ENCODE measurements at places on chromosomes 3 and 15.
A peak's percentile ranks its signal among the peaks of the same experiment; 100 is the strongest.

DNA sequence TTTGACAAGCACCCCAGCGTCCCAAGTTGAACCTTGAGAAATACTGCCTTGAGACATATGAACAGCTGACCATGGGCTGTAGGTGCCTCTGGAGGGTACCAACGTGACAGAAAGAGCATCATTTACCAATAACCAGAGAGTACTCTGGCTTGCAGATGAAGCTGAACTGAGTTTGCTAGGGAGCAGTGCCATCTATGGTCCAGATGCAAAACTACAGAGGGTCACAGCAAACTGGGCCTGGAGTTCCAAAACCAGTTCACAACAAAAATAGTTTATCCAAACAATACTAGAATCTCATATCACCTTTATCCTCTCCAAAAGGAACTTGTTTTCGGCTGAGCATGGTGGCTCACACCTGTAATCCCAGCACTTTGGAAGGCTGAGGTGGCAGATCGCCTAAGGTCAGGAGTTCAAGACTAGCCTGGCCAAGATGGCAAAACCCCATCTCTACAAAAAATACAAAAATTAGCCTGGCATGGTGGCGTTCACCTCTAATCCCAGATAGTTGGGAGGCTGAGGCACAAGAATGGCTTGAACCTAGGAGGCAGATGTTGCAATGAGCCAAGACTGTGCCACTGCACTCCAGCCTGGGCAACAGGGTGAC, 69.3 kb downstream of the CHAC1 start:
- DNase-seq = no peak

- DNase-seq = no peak
Measured at GRCh38 chr3:188435266-188435665, 281.3 kb downstream of the LPP start.

GRCh38 chr3:175274056-175274455, 414.9 kb downstream of the NAALADL2 start:
- DNase-seq = peak; percentile 70

- peak; percentile 25 for DNase-seq
Measured at GRCh38 chr15:73573572-73573971, 59.6 kb downstream of the NPTN start.

DNA sequence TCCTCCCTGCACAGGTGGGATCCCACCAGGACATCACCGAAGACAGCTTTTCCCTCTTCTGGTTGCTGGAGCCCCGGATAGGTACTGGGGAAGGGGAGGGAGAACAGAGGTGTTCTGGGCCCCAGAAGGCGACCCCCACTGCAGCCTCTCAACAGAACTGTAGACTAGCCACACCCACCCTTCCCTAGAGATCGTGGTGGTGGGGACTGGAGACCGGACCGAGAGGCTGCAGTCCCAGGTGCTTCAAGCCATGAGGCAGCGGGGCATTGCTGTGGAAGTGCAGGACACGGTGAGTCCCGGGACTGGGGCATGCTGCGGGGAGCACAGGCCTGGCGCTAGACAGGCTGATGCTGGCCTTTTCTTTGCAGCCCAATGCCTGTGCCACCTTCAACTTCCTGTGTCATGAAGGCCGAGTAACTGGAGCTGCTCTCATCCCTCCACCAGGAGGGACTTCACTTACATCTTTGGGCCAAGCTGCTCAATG, 809 bp downstream of the NDUFAF3 start:
- no peak for DNase-seq

GRCh38 chr3:165855581-165855980, 18.4 kb upstream of the BCHE start:
- no peak for DNase-seq

DNA sequence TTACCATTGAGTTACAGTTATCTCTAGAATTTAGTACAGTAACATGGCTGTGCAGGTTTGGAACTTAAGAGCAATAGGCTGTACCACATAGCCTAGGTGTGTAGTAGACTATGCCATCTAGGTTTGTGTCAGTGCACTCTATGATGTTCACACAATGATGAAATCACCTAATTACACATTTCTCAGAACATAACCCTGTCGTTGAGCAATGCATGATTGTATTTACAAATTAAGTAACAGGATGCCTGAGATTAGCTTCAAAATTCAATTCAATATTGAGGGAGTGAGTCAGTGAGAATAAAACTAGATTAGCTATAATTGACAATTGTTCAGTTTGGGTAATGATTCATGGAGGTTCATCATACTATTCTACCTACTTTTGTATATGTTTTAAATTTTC, 633.8 kb downstream of the IGSF11 start:
- DNase-seq = no peak

DNA sequence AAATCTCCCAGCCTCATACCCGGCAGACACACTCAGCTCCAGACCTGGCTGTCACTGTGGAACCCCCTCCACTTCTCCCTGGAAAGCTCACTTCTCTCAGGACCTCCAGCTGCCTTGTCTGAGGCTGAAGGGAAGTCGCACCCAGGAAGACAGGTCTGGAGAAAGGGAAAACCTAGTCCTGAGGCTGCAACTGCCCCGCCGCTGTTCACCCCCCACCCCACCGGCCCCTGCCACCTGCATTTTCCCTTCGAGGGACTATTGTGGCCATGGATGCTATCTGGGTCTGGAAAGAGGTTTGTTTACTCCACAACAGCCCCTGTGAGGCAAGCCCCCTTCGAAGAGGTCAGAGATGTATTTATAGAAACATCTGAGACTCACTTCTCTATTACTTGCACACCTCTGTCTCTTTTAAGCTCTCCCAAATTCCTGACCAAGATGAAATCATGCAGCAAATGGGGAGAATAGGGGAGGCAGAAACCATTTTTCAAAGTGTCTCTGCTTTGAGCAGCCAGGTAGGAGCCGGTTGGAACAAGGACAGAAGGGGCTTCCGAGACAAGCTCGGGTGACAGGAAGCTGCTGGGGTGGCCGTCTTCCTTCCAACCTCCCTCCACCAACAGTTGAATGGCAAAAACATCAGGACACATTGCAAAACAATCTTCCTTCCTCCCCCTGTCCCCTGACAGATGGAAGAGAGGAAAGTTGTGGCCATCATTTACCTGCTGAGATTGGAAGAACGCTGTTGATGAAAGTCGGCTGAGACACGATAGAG, 518 bp downstream of the COLQ start:
- DNase-seq = no peak

DNA sequence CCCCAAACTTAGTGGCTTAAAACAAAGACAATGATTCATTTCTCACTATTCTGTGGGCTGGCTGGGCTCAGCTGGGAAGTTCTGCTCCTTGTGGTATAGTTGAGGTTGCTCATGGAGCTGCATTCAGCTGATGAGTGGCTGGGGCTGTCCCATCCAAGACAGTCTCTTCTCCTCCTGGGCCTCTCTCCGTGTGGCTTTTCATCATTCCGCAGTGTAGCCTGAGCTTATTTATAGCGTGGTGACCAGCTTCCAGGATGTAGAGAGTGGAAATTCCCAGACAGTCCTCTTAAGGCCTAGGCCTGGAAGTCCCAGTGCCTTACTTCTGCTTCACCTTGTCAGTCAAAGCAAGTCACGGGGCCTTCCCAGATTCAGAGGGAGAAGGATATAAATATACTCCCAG, 136.7 kb upstream of the DAZL start:
- DNase-seq = no peak

DNA sequence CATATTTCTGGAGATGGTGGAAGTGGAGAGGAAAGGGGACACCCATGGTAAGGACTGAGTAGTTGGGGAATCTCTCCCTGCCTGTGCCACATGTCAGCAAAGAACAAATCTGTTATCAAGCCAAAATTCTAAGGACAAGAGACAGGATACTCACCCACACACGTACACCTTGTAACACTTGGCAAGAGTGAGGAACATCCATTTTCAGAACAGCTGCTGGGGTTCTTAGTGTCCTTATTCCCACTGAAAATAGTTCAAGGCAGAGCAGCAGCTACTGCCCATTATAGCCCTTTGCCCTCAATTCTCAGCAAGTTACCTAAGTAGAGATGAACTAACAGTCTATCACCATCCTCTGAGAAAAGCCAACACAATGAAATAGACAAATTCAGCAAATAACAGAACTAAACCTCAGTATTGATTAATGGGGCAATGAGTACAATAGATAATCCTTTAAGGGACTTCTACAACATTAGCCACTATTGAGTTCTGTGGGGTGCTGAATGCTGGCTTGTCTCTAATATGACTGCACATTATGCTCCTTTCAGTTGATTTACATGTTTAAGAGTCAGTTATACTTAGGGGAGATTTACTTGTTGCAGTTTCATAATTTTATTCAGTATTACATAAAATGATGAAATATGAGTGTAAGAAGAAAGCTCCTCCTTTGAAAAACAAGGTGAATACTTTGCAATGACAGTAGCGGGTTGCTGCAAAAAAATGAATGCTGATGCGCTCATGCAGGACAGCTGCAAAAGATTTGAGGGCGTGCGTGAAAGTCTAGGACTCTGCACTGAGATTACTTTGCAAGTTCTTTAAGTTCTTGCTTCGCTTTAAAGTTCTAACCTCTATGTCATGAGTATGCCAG, 22.4 kb downstream of the SENP5 start:
- DNase-seq = no peak

GRCh38 chr15:76401285-76401684, 64.7 kb downstream of the ISL2 start:
- DNase-seq = no peak

DNA sequence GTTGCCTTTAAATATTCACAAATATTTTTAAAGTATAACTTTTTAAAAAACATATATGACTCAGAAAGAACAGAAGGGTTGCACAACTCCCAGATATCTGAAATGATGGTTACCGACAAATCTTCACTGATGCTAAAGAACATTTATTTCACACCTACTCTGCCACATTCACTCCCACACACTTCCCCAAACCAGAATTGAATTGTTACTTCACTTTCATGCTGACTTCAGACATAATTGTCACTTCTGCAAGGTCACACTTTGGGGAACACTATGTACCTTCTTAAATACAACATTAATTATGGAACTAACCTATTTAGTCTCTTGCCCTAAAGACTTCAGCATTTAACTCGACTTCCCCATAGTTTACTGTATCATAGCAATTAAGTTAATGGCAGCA, 795.1 kb downstream of the FHIT start:
- DNase-seq = no peak
